ENCODE measurements at places on chromosomes 6 and 20.

DNA sequence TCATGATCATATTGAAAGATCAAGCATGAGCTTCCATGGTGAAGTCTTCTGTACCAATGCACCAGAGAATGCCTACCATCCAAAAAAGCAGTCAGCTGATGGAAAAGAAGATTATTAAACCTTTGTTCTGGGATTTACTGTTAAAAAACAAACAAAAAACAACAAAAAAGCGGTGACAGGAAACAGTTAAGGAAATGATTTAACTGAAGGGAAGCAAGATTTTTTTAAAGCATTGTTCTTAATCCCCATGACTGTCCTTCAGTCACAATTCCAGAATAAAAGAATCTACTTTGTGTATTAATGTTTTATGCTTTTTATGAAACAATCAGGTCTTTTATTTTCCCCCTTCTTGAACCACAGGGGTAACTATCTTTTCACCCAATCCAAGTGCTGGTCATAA is 23.9 kb downstream of the FAM162B start:
- DNase-seq: no peak

DNA sequence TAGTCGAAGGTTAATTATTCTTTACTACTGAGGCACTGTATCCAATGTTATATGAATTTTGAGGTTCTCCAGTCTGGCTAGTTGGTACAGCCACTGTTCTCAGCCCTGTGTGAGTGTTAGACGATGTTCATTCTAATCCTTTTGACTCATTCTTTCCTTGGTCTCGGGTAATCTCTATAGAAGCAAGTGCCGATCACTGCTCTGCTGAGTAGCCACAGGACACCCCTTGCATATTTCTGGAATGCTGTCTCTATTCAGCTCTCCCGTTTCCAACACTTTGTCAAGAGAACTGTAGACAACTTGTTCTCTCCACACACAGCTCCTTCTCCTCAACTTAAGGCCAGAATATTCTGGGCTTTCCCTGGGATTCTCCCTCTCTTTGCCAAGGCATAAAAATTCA is 42.4 kb upstream of the PLCB1 start:
- no peak for DNase-seq

GRCh38 chr6:53861518-53861917 is 66.7 kb downstream of the LRRC1 start:
- no peak for DNase-seq

DNA sequence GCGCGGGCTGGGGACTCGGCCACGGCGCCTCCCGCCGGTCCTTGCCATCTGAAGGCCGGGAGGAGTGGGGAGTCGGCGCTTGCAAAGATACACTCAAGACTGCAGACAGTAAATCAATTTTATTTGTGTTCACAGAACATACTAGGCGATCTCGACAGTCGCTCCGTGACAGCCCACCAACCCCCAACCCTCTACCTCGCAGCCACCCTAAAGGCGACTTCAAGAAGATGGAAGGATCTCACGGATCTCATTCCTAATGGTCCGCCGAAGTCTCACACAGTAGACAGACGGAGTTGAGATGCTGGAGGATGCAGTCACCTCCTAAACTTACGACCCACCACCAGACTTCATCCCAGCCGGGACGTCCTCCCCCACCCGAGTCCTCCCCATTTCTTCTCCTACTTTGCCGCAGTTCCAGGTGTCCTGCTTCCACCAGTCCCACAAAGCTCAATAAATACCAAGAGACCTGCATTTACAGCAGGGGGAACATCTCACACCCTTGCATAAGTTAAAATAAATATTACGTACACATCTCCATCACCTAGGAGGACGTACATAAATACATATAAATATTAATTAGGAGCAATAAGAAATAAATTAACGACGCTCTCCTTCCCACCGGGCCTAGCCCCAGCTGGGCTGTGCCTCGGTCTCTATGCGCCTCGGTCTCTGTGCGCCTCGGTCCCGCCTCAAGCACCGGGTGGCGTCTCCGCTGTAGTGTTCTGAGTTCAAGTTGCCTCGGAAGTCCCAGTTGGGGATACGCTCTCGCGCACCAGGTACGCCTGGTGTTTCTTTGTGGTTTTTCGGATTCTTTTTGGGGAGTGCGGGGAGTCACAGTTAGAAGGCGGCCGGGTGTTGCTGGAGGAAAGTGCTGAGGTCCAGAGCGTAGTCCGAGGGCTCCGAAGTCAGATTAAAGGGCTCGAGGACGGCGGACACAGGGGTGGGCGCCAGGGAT is 889 bp upstream of the FLOT1 start:
- no peak for DNase-seq

DNA sequence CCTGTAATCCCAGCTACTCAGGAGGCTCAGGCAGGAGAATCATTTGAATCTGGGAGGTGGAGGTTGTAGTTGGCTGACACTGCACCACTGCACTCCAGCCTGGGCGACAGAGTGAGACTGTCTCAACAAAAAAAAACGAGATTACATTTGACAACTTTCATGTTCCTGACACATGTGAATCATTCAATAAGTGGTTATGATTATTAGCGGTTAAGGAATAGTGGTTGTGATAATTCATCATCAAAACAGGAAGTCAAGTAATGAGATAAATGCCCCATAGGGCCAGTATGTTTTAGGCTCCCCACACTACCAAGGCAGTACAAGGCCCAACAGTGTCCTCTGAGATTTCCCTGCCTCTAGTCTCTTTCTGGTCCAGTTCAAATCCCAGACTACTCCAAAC is 2.5 kb downstream of the HDDC2 start:
- no peak for DNase-seq

DNA sequence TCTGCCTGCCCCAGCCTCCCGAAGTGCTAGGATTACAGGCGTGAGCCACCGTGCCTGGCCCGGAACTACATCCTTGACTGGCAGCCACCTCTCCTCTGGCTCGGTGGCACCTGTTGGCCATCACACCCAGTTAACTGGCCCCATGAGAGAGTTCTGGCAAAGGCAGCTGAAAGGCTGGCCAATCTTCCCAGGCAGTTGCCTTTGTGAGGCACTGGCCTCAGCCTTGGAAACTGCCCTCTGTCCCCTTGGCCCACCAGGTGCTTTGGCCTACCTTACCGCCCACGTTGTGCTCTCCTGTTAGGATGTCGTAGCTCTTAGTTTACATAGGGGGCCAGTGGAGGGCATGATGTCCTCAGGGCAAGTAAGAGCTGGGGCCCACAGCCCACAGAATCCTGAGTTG is 9.6 kb upstream of the MANBAL start:
- DNase-seq: no peak
